Activated gamma-delta T cell (primary cell): ENCODE measurements at places on chromosomes 5 and 9.

DNA sequence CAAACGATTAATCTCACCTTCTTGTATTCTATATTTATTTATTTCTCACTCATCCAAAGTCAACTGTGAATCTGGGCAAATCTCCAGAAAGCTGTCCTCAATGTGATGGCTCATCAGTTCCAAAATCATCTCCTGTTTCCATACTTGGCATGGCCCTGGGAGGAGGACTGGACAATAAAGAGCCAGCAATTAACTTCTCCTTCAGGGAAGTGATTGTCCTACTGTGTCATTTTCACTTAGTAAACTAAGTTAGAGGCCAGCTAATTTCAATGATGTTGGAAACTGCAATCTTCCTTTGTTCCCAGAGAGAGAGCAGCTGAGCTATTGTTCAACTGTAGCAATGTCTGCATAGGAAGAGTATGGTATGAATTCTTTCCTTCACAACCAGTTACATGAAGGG is 17.5 kb downstream of the CDH12 start:
- DNase-seq = no peak

DNA sequence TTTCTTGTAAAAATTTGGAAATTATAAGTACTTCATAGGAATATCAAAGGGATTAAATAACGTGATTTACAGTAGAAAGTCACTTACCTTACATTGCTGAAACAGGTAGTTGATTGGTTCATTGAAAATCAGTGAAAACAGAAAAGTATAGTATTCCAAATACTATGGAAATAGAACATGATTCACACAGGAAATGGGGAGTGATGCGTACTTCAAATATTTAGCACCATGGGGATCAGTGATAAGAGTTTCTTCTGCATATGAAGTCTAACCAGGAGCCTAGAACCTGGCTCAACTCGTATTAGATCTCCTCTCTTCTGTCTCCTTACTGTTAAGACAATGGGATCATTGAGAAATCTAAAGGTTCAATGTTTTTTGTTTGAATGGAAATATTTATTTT is 133.3 kb downstream of the FAM174A start:
- DNase-seq = no peak

GRCh38 chr5:124867137-124867704 is 120.8 kb upstream of the ZNF608 start:
- DNase-seq = no peak

DNA sequence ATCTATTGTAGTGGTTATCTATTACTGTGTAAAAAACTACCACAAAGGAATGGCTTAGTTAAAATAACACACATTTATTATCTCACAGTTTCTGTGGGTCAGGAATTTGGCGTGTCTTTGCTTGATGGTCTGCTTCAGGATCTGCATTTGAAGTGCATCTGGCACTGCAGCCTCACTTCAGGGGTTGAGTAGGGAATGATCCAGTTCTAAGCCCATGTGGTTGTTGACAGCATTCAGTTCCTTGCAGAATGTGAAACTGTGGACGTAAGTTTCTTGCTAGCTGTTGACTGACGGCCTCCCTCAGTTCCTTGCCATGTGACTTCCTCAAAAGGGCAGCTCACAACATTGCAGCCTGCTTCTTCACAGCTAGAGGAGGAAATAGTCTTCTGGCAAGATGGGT is 2.1 kb upstream of the OGN start:
- DNase-seq = no peak
